ENCODE measurements at places on chromosomes 1 and 21.
A peak's percentile ranks its signal among the peaks of the same experiment; 100 is the strongest.

DNA sequence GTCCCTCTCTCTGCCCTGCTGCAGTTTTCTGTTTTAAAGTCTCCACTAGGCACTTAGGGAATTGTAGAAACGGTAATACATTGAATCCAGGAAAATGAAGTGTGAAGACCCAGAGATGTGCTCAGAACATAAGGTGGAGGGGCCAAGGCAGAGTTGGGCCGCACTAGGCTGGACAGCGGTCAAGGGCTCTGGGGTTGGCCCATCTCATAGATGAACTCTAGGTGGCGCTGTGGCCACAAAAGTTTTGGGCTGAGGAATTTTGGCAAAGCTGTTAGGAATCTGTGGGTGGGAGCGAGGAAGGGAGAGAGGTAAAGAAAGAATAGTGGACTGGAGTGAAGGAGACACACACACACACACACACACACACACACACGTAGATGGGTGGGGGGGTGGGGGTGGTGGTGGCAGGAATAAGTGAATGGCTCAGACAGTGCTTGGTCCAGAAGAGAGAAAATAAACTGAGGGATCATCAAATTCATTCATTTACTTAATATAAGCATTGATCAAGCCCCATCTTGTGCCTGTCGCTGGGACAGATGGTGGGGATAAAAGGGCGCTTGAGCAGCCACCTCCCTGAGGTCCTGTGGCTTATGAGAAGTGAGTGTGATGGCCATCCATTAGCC is 258.5 kb downstream of the TRABD2B start:
- DNase-seq: no peak

GRCh38 chr21:44783020-44783696 is 18.5 kb downstream of the UBE2G2 start:
- DNase-seq: no peak

- no peak for DNase-seq
Observed at GRCh38 chr1:247350587-247350986, 18.9 kb upstream of the ZNF496 start.

- no peak for DNase-seq
Observed at GRCh38 chr1:38328278-38329035, 281.9 kb upstream of the POU3F1 start.

DNA sequence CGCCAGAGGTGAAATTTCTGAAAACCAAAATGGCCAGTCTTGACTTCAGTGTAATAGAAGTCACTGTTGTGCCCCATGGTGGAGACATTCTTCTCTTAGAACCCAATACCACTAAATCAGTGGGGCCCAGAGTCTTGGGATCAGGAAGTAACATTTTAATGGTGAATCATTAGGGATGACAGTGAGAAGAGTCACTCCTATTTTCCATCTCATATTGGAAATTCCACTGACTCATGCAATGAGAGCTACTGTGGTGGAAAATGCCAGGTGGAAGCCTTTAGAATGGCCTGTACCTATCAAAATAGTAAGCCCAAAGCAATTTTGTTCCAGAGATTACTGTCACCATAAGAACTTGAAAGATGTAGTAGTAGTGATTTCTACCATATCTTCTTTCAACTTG is 20.6 kb upstream of the PPM1J start:
- peak; percentile 91 for DNase-seq

DNA sequence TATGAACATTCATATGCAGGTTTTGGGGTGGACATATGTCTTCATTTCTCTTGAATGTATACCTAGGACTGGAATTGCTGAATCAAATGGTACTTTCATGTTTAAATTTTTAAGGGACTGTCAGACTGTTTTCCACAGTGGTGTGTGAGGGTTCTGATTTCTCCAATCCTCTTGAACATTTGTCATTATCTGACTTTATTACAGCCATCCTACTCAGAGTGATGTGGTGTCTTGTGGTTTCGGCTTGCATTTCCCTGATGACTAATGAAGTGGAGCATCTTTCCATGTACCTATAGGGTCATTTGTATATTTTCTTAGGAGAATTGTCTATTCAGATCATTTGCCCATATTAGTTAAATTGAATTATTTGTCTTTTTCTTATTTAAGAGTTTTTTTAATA is 35.4 kb upstream of the ZNF281 start:
- peak; percentile 65 for DNase-seq

- DNase-seq: no peak
Observed at GRCh38 chr1:38117444-38117887, 70.9 kb upstream of the POU3F1 start.

DNA sequence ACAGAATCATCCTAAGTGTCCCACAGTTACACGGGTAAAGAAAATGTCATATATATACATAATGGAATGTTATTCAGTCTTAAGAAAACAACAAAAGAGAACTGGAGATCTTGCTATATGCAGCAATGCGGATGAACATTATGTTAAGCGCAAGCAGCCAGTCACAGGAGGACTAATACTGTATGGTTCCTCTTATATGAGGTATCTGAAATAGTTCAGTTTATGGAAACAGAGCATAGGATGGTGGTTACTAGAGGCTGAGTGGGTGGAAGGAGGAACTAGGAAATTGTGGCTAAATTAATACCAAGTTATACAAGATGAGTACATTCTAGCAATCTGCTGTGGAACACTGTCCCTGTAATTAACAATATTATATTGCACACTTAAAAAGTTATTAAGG is 834.3 kb downstream of the KCNT2 start:
- no peak for DNase-seq

DNA sequence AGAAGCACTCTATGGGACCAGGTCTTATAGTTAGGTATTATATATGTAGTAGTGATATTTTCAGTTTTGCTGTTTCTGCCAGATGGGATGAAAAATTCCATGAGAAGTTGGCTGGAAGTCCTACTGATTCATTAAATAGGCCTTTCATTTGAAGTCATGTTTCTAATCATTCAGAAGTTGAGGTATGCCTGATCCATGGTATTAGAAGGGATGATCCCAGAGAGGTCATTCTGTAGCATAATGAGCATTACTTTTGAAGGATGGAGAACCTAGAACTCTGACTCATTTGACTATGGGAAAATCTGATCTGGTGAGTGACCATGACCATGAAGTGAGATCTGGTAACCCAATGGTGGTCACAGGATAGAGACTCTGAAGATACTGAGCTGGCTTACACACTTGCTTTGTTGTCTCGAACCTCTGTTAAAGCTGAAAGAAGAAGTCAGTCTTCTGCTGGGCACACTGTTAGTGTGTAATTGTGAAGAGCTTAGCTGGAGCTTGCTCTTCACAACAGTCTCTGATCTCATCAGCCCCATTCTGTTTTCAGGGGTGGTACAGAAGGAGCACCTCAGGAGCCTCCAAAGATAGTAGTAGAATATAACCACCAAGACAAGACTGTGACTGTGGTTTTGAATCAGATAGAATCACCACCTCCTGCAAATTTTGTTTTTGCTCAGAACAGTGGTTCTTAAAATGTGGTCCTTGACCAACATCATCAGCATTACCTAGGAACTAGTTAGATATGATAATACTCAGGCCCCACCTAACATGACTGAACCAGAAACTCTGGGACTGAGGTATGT is 9.0 kb downstream of the MGST3 start:
- no peak for DNase-seq

- DNase-seq: no peak
Observed at GRCh38 chr1:109821831-109822745, 58.4 kb upstream of the EPS8L3 start.

DNA sequence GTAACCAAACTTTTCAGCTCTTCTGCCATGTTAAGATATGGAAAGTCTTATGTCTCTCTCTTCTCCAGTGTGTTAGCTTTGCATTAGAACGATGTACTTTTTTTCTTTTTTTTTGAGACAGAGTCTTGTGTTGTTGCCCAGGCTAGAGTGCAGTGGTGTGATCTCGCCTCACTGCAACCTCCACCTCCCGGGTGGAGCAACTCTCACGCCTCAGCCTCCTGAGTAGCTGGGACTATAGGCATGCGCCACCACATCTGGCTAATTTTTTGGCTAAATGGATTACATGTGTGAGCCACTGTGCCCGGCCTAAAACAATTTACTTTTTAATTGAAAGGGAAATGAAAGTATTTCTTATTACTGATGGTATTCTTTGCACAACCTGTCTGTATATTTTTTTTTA is 35.8 kb downstream of the SPEN start:
- no peak for DNase-seq

DNA sequence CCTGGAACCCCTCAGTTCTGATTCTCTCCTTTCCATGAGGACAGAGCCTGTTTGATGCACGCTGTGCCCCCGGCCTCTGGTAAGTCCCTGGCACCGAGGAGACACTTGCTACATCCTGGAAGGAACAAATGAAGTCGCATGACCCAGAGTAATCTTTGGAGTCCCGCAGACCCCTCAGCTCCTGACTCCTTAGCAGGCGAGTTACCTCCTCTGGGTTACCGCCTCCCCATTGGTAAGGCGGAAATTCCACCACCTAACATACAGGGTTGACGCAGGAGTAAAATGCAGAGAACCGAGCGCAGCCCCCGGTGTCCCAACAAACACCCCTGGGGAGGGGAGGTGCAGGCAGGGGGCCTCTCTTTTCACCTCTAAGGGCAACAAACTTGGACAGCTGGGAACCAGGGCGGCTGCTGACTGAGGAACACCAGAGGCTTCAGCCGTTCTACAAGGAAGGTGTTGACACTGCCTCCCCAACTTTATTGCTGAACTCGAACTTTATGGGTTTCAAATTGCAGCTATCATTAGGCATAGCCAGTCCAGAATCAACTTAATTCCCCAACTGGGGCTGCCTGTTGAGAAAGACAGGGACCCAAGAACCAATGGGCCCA is 115.3 kb upstream of the IFFO2 start:
- no peak for DNase-seq
